Activated CD4-positive, alpha-beta T cell treated with anti-CD3 and anti-CD28 coated beads, Interleukin-2, amount 10 ng/mL, durations not matched to agents 24 days and 14 days (primary cell): ENCODE measurements at places on chromosomes 6 and 20. TPM values are rescaled to one million over a fixed set of nuclear protein-coding genes. Genes with fewer than 3 reads are reported as not detected.

The TCFL5 gene
- total RNA-seq, result 5.8 and 6.2 TPM in 2 replicates

GRCh38 chr6:104418125-104418524 lies 441.6 kb downstream of the HACE1 start:
- DNase-seq, result no peak

DNA sequence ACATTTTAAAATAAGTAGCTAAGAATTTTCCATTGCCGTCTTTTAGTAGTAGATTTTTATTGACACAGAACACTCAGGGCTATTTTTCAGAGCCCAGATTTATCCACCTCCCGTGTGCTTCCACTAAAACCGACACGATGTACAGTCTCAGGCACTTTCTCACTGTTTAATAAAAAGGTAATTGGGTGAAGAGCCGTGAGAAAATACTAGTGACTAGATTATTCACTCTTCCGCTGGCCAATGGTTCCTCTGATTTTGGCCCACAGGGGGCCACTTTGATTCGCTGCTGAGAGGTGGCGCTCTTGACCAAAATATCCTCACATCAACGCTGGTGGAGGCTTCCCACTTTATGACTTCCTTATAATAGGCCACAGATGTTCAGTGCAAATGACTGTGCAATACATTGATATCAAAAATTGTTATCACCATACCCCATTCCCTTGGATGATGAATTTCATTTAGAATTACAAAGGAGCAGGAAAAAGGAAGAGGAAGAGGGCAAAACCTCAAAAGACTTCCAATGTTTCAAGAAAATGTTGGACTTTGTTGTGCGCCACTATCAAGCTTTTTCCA lies 12.3 kb upstream of the HDDC2 start:
- peak; percentile 80 for DNase-seq

DNA sequence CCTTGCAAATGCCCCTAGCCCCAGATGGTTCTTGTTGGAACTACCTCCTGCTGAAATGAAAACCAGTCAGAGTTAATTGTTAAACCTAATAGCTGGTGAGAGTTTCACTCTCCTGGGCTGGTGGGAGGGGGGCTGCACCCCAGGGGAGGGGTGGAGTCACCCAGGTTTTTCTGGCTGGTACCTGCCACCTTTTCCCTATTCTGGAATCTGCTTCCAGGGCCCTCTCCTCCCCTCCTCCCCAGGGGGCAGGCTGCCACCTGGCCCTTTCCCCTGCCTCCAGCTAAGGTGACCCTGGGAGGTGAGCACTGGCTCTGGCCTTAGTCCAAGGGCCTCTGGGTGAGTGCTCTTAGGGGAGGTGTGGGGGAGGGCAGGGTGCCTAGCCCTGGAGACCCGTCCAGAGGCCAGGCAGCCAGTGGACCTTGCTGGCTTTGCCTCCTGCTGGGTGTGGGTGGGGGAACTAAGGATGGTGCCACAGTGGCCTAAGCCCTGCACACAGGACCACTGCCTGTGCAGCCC lies 48.8 kb upstream of the EPB41L1 start:
- DNase-seq, result no peak

The EYS gene
- not detected in 2 replicates for total RNA-seq

DNA sequence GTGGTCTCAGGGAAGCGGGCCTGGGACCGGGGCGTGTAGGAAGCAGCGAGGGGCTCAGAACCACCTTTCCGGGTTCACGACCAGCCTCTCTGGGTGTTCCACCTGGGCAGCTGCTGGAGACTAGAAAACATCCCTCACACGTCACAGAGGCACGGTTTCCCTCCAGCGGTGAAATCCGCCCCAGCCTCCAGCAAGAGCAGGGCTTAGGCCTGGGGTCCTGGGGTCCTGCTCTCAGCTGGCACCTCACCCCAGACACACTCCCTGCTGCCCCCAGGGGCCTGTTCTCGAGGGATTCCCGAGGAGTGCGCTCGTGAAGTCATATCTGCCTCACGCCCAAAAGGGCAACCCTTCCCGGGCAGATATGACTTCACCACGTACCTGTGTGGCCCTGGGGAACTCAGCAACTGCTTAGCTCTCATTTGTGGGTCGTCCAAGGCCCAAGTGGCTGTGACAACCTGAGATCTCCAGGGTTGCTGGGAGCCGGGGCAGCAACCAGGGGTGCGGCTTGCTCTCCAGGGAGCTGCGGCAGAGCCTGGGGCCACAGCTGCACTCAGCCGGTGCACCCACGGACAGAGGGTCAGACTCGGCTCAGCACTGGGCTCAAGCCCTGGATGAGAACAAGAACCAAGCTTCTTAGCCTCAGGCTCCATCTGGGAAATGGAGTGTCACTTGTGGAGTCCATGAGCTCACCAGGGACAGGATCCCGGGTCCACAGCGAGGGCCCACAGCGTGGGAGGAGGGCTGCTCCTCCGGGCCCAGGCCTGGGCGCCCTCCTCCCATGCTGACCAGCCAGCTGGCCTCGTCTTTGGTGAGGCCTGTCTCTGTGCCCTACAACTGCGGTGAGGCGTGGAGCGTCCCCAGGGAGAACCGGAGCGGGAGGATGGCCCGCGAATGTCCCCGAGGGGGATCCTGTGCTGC lies 661 bp downstream of the FNDC11 start:
- DNase-seq, result no peak

The SLC35B3 gene
- total RNA-seq, result 7.1 and 7.3 TPM in 2 replicates

DNA sequence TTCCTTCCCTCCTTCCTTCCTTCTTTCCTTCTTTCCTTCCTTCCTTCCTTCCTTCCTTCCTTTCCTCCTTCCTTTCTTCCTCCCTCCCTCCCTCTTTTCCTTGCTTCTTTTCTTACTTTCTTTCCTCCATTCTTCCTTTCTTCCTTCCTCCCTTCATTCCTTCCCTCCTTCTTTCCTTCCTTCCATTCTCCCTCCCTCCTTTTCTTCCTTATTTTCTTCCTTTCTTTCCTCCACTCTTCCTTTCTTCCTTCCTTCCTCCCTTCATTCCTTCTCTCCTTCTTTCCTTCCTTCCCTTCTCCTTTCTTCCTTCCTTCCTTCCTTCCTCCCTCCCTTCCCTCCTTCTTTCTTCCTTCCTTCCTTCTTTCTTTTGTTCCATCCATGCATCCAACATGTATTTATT lies 35.1 kb upstream of the EDN3 start:
- DNase-seq, result no peak

DNA sequence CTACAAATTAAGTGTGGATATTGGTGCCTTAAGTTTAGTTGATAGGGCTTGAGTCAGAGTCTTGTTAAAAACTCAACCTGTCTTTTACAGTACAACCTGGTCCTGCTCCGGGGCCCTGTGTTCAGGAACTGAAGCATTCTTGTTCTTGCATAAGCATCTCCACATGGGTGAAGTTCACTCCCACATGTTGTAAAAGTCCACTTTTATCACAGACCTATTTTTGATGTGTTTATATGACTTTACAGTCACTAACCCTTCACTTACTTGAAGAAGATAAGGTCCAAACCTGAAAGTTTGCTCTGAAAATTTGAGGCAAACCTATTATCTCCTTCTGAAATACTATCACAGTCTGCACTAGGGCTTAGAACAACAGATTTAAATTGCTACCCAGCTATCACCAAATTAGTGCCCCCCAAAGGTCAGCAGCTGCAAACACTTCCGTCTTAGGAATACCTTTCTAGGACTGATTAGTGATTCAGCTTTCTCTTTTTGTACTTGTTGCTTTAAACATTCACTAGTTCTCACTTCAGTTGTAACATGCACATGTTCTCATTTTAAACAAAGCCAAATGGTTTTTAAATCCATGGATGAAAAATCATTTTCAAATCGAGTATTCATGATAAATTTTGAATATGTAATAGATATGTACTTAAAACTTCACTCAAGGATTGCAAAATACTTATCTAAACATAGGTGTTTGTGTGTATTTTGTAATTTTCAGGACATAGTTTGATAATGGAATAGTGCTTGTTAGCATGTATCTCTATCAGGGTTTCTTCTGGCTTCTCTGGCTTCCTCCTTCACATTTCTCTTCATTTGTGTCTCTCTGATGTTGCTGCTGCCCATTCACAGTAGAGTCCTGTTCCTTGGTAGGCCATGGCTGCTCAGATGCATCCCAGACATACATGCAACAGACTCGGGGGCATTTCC lies 469.8 kb upstream of the SOX4 start:
- no peak for DNase-seq

DNA sequence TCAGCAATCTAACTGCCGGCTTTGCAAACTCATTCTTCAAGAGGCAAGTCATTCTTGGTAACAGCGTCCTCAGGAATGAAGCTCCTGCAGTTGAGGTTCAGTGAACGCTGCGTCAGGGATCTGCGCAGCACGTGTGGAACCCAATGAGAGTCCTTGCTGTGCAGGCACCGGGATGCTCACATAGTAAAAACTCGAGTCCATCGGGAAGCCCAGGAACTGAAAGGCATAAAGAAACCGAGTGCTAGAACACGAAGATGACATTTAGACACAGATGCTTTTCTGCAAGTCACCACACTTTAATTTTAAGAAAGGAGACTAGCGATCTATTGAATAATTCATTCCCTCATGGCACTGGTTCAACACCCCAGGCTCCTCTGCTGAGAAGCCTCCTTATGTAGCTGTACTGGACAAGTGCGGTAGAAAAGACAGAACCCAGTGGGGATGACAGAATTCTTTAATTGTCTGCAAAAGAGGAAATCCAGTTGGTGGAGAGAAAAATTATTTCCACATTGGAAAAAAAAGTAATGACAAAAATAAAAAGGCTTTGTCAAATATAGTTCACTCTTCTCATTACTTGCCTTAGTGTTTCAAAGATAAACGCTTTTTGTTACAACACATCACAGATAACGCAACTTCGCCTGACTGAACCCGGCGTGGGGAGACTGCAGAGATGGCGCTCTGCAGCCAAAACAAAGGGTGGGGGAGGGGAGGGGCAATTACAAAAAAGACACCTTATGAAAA lies 1.9 kb upstream of the AFDN start:
- peak; percentile 51 for DNase-seq

GRCh38 chr20:43477619-43478018 lies 19.9 kb downstream of the SRSF6 start:
- no peak for DNase-seq

The LTA gene
- total RNA-seq, result 622 and 631 TPM in 2 replicates

The ZNF322 gene
- 9.8 and 11.0 TPM in 2 replicates for total RNA-seq

The LST1 gene
- total RNA-seq, result 42.6 and 46.4 TPM in 2 replicates

DNA sequence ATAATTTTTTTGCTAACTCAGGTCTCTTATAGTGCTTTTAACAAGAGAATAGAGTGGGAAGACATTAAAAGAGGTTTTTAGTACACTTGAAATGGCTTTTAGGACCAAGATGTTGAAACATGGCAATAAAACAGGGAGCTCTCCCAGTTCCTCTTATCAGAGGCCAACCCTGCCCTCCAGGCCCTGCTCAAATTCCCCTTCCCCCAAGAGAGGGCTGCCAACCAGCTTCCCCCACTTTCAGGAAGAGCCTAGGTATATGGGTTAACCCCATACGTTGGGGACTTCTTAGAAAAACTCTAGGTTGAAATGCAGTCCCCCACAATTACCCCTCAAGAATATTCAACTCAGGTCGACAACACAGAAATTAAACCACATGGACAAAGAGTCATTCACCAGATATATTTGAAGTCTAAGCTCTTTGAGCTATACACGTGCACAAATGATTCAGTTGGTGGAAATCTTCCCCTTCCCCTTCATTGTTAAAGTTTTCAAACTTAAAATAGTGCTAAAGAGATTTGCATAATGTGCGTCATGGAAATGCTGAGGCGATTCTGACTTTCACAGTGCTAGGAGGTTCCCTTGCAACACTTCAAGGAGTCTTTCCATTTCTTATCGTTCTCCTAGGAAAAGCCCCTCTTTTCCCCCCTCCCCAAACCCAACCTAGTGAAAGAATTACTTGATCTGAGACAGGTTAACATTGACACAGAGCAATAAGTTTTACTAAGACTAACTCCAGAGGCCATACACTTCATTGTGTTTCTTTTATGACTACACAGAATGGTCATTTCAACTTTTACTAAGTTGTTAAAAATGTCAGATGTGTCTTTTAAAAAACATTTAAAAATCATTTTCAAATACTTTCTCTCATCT lies 49.8 kb upstream of the ENPP5 start:
- DNase-seq, result no peak

GRCh38 chr6:434051-434705 lies 42.6 kb downstream of the IRF4 start:
- no peak for DNase-seq

GRCh38 chr6:30411515-30412207 lies 66.7 kb downstream of the RPP21 start:
- DNase-seq, result peak; percentile 90

The WFDC12 gene
- total RNA-seq, result not detected in 2 replicates

DNA sequence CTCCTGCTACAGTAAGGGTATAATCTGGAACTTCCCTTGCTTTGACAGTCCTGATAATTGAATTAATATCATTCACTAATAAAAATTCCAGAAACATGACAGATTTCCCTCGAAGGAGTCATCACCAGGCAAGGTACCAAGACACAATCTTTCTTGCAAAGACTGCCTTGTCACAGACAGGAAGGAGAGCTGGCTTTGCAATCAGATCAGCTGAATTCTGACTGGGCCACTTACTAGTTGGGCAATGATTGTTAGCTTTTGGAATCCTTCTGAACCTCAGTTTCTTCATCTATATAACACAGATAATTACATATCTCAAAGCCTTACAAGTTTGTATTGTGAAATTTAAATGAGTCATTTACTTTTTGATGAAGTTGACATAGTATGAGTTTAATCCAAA lies 344.2 kb downstream of the RFPL4B start:
- no peak for DNase-seq

DNA sequence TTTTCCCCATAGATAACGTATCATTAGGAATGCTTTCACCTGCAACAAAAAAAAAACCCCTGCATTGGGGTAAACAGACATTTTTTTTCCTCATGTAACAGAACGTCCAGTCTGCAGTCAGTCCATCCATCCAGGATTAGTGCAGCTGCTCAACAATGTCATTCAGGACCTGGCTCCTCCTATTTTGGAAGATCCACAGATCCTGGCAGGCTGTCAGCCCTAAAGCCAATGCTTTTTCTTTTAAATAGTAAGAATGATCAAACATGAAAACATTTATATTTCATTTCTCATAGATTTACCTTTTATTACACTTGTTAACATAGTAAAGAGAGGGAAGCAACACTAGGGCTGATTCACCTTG lies 116.5 kb upstream of the CCDC28A start:
- no peak for DNase-seq

DNA sequence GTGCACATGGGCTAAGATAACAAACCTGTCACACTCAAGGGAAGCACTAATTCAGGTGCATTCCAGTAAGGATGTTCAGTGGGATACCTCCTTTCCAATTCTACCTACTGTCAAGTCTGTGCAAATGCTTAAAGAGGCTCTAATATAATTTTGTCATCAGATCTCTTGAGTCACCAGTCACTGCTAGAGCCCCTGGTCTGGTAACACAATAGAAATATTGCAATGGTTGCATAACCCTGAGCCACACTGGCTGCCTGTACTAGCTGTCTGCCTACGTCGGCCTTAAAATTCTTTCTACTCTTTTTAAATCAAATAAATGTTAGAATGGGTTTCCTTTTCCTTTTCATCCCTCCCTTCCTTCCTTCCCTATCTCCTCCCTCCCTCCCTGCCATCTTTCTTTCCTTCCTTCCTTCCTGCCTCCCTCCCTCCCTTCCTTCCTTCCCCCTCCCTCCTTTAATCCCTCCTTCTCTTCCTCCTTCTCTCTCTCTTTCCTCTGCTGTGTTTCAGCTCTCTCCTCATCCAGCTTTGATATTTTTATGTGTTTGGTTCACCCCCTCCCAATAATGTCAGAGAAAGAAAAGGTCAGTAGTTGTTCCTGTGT lies 28.1 kb upstream of the OLIG3 start:
- peak; percentile 9 for DNase-seq

The IL17F gene
- not detected in 2 replicates for total RNA-seq

- DNase-seq, result no peak
Measured at GRCh38 chr6:37903351-37904340, 84.1 kb downstream of the ZFAND3 start.
